ENCODE measurements at places on chromosomes 7 and 10. TPM values are rescaled to one million over a fixed set of nuclear protein-coding genes. Genes with fewer than 3 reads are reported as not detected.

Gene AKR1C8
- total RNA-seq, result 4.3 TPM

Gene C7orf57
- 12.3 TPM for total RNA-seq

GRCh38 chr7:82012453-82012852 is 242.6 kb upstream of the HGF start:
- no peak overlapping the region for H3K27ac ChIP-seq
- H3K27me3 ChIP-seq, result no peaks in the 10 kb centered on the region
- DNase-seq, result no peak
- no peaks in the 10 kb centered on the region for H3K4me1 ChIP-seq

- no peak overlapping the region for H3K27ac ChIP-seq
- H3K27me3 ChIP-seq, result no peaks in the 10 kb centered on the region
- DNase-seq, result no peak
- H3K36me3 ChIP-seq, result no peaks in the 10 kb centered on the region
These were observed 25.1 kb downstream of the TMEM168 start for GRCh38 chr7:112765105-112765504.

- no peak overlapping the region for H3K4me3 ChIP-seq
- no peaks in the 10 kb centered on the region for H3K27me3 ChIP-seq
- no peaks in the 10 kb centered on the region for H3K36me3 ChIP-seq
- no peak overlapping the region for H3K27ac ChIP-seq
These were observed 23.5 kb upstream of the NKX6-2 start for GRCh38 chr10:132809232-132810140.

- H3K27me3 ChIP-seq, result no peaks in the 10 kb centered on the region
- no peaks in the 10 kb centered on the region for H3K36me3 ChIP-seq
- H3K4me1 ChIP-seq, result no peaks in the 10 kb centered on the region
- H3K4me3 ChIP-seq, result no peak overlapping the region
- no peak for DNase-seq
- H3K27ac ChIP-seq, result no peak overlapping the region
These were observed 51.1 kb upstream of the KCNIP2 start for GRCh38 chr10:101894742-101895141.

Data from testis (tissue), 5 donors.